ENCODE measurements at places on chromosomes 3 and 15.

GRCh38 chr3:64645243-64645642 is 42.6 kb downstream of the ADAMTS9 start:
- no peak for DNase-seq

DNA sequence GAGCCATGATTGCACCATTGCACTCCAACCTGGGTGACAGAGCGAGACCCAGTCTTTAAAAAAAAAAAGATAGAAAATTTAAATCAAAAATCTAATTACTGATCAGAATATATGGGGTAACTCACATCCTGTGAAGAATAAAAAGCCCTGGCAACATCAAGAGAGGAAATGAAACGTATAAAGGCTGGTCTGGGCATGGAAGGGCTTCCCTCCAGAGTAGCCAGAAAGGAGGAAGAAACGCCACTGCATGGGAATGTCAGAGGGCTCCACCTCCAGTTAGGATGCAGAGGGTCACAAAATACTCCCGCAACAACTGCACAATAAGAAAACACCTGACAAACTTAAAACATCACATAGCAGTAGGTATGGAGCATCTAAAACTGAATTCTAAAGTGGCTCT is 4.9 kb upstream of the IQCF1 start:
- DNase-seq: no peak

- DNase-seq: no peak
These were observed 379.9 kb upstream of the KCNMB2 start for GRCh38 chr3:178156301-178156700.

GRCh38 chr15:49045751-49046219 is 461 bp downstream of the SECISBP2L start:
- peak; percentile 10 for DNase-seq

DNA sequence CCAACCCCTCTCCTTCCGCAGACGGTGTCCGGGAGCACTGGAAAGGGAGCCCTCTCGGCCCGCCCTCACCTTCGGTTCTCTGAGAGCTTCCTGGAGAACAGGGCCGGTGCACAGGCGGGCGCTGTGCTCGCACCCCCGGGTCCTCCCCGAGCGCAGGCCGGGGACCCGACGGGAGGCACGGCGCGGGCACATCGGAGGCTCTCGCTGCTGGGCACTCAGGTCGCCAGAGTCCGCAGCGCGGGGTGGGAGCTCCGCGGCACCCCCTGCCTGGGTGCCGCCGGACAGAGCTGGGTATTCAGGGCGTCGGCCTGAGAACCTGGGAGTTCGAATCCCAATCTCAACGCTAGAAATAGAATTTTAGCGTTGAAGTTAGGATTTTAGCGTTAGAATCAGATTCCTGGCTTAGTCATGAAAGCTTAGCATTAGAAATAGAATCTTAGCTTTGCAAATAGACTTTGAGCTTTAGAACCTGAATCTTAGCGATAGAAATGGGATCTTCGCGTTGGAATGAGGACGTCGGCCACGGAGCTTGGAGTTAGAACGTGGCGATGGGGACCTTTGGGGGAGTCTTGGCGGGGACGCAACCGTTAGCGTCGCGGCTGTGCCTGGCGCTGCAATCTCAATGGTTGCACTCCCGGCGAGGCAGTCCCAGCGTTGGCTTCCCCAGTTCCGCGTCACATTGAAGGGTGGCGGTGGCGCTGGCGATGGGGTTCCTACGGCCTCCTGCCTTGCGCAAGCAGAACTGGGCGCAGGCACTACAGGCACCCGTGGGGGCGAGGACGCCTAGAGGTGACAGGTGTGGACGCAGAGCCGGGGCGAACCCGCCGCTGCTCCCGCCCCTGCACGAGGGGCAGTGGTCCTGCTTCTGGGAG is 549 bp downstream of the TRH start:
- no peak for DNase-seq

- peak; percentile 61 for DNase-seq
These were observed 966 bp upstream of the PKM start for GRCh38 chr15:72231833-72232478.

DNA sequence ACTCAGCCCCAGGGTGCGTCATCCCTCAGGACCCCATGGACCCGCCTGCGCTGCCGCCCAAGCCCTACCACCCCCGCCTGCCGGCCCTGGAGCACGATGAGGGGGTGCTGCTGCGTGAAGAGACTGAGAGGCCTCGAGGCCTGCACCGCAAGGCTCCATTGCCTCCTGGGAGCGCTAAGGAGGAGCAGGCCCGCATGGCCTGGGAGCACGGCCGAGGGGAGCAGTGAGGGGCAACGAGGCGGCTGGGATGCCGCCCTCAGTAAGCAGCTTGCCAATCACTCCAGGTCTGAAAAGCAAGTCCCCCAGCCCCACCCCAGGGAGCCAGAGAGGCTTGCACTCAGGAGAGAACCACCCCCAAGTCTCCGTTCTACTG is 3.8 kb upstream of the MANF start:
- DNase-seq: no peak

GRCh38 chr3:194439881-194440550 is 41.0 kb upstream of the GP5 start:
- no peak for DNase-seq

DNA sequence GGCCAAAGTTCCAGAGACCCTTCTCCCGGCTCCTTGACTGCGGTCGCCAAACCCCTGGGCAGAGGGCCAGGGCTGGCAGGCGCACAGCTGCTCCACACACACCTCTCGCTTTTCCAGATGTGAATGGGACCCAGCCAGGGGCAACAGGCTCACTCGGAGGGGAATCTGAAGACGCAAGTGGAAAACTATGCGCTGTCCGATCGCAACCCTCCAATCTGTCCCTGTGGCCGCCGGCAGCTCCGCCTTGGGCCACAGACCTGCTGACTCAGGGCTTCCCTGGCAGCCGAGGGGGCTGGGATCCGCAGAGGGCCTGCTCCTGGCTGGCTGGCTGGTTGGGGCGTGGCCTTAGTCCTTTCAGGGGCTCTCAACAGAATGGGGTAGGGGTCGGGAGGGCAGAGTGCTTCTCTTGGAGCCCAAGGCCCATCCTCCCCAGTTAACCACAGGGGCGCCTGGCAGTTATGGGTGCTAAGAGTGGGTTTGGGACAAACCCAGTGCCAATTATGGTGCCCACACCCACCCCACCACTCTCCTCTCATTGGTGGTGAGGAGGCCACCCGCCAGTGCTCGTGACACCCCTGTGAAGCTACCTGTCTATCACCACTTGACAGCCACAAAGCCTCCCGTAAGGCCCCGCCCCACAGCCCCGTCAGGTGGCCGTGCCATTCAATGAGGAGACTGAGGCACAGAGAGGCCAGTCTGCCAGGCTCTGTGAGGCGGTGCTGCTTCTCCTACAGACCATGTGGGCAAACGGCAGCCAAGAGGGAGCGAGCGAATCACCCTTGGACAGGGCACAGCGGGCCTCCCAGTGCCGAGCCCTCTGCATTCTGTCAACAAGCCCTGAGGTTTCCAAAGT is 53.8 kb downstream of the IQSEC1 start:
- peak; percentile 55 for DNase-seq

- no peak for DNase-seq
These were observed 47.7 kb downstream of the CHCHD6 start for GRCh38 chr3:126751611-126752302.

GRCh38 chr3:182305881-182306665 is 487.2 kb upstream of the ATP11B start:
- DNase-seq: no peak

GRCh38 chr3:98680723-98681122 is 82.4 kb upstream of the ST3GAL6 start:
- no peak for DNase-seq

GRCh38 chr15:70149667-70150404 is 52.1 kb upstream of the TLE3 start:
- no peak for DNase-seq

- DNase-seq: no peak
These were observed 73.0 kb downstream of the KLF13 start for GRCh38 chr15:31399544-31400171.

DNA sequence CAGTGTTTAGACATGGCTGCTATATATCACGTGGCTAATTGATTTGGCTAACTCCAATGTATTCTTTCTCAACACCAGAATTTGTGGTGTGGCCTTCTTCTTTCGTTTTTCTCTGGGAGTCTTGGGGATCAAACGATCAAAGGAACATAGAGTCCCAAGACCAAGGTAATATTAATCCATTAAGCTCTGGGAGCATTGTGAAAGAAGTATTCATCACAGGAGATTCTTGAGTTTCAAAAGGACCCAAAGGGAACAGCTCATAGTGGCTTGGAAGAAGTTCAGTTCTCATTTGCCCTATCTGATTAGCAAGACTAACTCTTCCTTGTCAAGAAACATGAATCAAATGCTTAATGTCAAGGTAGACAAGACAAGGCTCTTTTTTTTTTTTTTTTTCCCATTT is 32.9 kb upstream of the TICRR start:
- no peak for DNase-seq

- DNase-seq: peak; percentile 68
These were observed 60.0 kb downstream of the RPL22L1 start for GRCh38 chr3:170809975-170810357.

GRCh38 chr3:143628971-143629370 is 219.3 kb downstream of the SLC9A9 start:
- no peak for DNase-seq

- no peak for DNase-seq
These were observed 44.6 kb downstream of the ROBO2 start for GRCh38 chr3:77084511-77084910.

Data from GM04504 (cell line).